WTC11 (cell line): ENCODE measurements at places on chromosomes 16 and 17. TPM values are rescaled to one million over a fixed set of nuclear protein-coding genes. Genes with fewer than 3 reads are reported as not detected.

Gene FLOT2
- 139 to 153 TPM (median 144 TPM) in 3 replicates for total RNA-seq

Gene NHLRC4
- 0.76 to 0.92 TPM (median 0.87 TPM) in 3 replicates for total RNA-seq

Gene RHBDF1
- 40.9 to 60.8 TPM (median 44.2 TPM) in 3 replicates for total RNA-seq

Gene DPEP2
- 0.13 to 0.25 TPM in 2 of 3 replicates, not detected in the other for total RNA-seq

Gene RDM1
- total RNA-seq, result 4.7 to 6.4 TPM (median 5.2 TPM) in 3 replicates

Gene IRX5
- total RNA-seq, result 0.35 to 0.48 TPM (median 0.44 TPM) in 3 replicates

Gene ARL5C
- not detected in 3 replicates for total RNA-seq

Gene ABCA6
- not detected in 3 replicates for total RNA-seq

Gene PIK3R5
- 5.9 to 7.5 TPM (median 5.9 TPM) in 3 replicates for total RNA-seq

DNA sequence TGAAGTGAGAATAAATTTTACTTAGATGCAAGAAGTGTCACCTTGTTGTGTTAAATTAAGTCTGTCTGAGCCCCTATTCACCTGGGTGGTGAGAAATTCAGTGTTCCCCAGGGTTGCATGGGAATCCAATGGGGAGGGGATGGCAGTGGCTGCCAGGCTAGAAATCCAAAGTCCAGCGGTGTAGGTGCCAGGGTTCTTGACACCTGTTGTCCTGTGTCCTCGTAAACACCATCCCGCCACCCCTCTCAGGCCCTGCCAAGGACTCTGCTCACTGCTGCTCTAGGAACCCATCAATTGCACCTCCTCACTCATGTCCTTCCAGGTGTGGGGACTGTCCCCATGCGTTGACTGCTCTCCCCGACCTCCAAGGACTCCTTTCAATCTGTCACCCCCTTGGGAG, 58.9 kb downstream of the CACNG5 start:
- DNase-seq, result no peak

- DNase-seq, result no peak
These were observed 205.9 kb downstream of the HS3ST4 start for GRCh38 chr16:25897702-25898101.

- DNase-seq, result no peak
These were observed 47.9 kb downstream of the MAPT start for GRCh38 chr17:45942284-45942683.

DNA sequence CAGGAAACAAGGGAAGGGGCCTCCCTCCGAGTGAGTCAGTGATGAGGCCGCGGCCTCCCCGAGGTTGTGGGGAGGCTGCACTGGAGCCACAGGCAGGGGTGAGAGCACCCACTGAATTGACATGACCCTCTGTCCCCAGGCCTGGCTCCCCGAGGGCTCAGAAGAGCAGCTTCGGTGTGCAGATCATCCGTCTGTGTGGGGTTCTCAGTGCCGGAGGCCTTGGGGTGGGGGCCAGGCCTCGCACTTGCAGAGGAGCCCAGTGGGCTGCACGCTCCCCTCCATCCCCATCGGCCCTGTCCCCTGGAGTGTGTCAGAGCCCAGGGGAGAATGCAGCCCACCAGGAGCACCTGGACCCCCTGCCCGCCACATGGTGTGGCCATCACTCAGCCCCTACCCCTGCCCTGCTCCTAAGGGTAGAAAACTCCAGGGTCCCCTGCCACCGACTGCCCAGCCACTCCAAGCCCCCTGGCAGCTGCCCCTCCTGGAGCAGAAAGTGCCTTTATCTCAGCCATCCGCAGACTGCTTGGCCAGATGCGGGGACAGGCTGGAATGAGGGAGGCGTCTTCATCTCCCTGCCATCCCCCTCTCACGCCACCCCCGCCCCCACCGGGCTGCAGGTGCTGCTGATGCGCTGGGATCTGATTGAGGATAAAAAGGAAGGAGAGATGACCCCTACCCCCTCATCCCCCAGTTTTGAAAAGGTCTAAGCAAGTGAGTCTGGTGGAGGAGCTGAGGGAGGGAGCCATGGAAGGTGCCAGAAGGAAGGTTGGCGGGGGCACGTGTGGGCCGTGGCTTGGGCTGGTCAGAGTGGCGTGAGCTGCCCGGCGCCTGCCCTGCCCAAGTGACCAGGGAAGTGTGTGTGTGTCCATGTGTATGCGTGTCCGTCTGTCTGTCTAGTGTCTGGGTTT, 358.3 kb downstream of the SEC14L1 start:
- DNase-seq, result no peak

- no peak for DNase-seq
These were observed 21.0 kb upstream of the CDYL2 start for GRCh38 chr16:80825365-80825758.

- DNase-seq, result no peak
These were observed 5.9 kb downstream of the BBS2 start for GRCh38 chr16:56513972-56514371.

DNA sequence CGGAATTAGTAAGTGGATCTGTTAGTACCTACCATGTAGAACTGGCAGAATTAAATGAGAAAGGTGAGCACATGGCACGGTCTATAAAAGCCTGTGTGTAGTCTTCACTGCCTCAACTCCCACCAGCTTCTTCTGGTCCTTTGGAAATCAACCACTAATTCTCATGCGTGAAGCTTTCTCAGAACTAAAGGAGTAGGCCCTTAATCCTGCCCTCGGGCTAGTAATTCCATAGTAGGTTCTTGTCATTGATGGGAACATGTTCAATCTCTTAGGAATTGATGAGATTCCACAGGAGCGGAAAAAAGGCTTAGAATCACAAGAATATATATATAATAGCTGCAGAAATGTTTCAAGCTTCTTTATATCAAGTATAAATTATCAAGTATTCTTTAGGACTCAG, 21.7 kb downstream of the CDR2 start:
- DNase-seq, result no peak

DNA sequence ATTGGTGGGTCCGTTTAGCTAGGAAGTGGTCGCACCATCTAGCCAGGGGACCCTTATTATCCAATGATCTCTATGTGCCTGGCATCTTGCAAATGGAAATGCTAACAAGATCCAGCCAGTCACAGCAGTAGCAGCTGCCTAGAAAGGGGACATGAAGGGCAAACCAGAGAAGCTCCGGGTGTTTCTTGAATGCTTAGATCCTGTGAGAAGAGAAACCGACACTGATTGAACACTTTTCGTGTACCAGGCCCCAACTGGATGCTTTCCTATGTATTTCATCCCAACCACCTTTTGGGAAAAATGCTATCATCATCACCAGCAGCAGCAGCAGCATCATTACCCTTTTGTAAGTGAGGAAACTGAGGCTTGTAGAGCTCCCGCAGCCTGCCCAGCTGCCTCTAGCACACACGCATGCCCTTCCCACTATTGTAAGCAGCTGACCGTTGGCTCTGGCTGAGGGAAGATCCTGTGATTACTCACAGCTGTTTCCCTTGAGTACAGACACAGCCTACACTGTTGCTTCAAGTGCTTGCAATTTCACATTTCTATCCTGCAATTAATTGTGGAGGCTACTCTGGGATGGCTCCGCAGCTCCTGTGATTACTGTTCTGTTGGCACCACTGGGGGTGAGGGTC, 180.7 kb upstream of the CACNG5 start:
- DNase-seq, result no peak

- DNase-seq, result peak; percentile 19
These were observed 1972.6 kb downstream of the TP53TG3F start for GRCh38 chr16:35431829-35432663.

GRCh38 chr17:1713878-1714426, 3.8 kb upstream of the TLCD2 start:
- DNase-seq, result peak; percentile 78
